Activated T-cell treated with anti-CD3 and anti-CD28 coated beads for 1 hour (primary cell): ENCODE measurements at places on chromosomes 2 and 18.

DNA sequence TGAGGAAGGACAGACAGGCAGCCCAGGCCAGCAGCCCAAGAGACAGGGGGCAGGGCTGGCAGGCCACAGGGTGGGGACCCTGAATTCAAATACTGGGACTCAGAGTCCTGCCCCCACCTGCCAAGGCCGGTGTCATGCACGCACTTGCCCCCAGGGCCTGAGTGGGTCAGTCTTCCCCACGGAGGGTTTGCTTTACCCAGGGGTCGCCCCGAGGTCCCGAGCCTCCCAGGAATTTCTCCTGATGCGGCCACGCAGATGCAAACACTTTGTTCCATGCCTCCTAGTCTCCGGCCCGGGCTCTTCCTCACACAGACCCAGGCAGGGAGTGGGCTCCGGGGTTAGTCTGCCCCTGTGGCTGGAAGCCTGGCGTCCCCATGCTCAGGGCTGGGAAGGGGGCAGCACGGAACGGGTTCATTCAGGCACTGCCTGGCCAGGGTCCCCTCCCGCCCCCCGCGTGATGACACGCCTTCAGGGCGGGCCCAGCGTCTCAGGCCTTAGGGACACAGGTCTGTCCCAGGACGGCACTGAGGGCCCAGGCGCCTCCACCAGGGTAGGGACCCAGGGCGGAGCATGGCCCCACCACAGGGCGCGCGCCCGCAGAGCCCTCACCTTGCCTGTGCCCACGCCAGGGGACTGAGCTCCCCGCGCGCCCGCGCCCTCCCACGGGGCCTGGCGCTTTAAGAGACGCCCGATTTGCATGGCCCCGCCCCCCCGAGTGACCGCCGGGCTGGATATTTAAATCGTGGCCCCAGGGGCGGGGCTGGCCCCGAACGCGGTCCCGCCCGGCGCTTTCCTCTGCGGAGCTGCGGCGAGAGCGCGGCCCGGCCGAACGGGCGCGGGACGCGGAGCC lies at the start of gene SNED1:
Gene SNED1 (plus strand): TSS at position 763 of the 850 bp plus-strand sequence. CDS start 220 bp downstream, outside the sequence.
- DNase-seq: peak; percentile 48

DNA sequence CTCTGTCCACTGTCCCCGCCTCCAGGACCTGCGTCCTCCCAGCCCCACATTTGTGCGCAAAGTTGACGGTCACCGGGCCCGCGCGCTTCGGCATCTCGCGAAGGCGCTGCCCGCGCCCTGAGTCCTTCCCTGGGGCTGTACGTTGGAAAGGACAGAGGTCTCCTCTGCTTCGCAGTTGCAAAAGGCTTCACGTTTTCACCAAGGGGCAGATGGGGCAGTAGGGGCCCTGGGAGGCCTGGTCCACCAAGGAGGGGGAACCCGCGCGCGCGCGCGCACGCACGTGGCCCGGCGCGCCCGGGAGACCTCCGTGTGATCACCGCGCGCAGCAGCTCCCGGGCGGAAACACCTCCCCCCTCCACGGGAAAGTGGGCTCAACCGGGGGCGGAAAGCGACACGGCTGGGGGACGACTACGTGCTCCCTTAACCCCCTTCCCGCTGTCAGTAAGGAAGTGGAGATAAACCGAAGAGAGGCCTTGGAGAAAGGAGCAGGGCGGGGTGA lies 21.9 kb downstream of the TEX44 start:
- DNase-seq: no peak

DNA sequence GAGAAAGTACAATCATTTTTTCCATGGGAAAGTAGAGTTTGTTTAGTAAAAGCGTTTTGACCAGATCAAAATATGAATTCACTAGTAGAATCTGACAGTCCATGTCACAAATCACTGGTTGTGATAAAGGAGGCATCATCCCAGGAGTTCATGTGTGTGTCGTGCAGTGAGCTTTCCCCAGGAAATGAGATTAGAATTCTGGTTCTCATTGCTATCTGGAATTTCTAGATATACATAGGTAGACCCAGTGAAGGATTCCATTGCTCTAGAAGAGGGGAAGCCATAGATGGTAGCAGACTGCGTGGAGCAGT lies 206.6 kb downstream of the NCK2 start:
- DNase-seq: no peak

GRCh38 chr2:223114917-223115316 lies 62.9 kb downstream of the KCNE4 start:
- DNase-seq: no peak

GRCh38 chr2:187382131-187382530 lies 65.9 kb downstream of the CALCRL start:
- DNase-seq: no peak

- DNase-seq: no peak
Observed at GRCh38 chr2:158060835-158061435, 40.7 kb upstream of the UPP2 start.

GRCh38 chr2:133424876-133425275 lies 143.4 kb downstream of the NCKAP5 start:
- DNase-seq: no peak

DNA sequence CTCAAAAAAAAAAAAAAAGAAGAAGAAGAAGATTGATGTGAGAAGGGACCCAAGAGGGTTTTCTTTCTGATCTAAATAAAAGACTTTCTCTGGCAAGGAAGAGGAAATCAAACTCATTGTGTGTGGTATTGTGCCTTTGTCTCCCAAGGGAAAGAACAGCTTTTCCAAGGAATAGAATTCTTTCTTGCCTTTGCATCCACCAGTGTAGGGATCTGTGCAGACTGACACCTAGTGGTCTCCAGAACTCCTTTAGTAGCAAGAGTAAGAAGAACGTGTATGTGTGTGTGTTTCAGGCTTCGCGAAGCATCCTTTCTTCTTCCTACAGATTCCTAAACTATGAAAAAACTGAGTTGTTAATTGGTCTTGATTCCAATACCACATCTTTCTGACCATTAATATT lies 33.5 kb upstream of the CRIM1 start:
- no peak for DNase-seq

DNA sequence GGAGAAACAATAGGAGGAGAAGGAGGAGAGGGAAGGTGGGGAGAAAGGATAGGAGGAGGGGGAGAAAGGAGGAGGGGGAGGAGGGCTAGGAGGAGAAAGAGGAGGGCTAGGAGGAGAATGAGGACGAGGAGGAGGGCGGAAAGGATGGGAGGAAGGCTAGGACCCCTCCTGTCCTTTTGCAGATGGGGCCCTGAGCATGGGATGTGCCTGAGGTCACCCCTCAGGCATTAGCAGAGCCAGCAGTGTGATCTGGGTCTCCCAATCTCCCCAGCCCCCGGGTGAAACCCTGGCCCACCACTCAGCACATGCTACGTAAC lies 601 bp upstream of the ANO7 start:
- DNase-seq: no peak

GRCh38 chr2:215019085-215019484 lies 119.3 kb downstream of the ABCA12 start:
- no peak for DNase-seq

DNA sequence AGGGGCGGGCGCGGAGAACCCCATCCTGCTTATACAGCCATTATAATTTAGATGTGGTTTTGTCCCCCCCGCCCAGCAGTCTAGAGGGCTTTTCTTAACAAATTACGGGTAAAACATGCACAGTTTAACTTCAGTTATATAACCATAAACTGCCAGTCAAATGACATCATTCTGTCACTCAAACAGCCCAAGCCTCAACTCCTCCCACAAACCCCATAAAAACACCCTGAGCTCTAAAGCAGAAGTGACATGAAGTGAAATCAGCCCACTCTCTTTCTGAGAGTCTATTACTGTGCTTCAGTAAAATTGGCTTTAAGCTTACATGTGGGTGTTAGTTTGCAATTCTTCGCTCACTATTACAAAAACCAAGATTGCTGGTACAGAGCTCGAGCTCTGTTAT lies 705.1 kb upstream of the GCFC2 start:
- no peak for DNase-seq

- DNase-seq: no peak
Observed at GRCh38 chr18:35616074-35616473, 34.5 kb downstream of the GALNT1 start.

DNA sequence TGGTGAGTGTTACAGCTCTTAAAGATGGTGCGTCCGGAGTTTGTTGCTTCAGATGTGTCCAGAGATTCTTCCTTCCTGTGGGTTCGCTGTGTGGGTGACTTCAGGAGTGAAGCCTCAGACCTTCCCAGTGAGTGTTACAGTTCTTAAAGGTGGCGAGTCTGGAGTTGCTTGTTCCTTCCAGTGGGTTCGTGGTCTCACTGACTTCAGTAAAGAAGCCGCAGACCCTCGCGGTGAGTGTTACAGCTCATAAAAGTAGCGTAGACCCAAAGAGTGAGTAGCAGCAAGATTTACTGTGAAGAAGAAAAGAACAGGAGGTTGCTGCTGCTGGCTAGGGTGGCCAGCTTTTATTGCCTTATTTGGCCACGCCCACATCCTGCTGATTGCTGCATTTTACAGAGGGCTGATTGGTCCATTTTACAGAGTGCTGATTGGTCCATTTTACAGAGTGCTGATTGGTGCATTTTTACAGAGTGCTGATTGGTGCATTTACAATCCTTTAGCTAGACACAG lies 34.0 kb upstream of the SPTBN1 start:
- DNase-seq: peak; percentile 2

GRCh38 chr2:37300146-37300545 lies 24.5 kb downstream of the PRKD3 start:
- no peak for DNase-seq

DNA sequence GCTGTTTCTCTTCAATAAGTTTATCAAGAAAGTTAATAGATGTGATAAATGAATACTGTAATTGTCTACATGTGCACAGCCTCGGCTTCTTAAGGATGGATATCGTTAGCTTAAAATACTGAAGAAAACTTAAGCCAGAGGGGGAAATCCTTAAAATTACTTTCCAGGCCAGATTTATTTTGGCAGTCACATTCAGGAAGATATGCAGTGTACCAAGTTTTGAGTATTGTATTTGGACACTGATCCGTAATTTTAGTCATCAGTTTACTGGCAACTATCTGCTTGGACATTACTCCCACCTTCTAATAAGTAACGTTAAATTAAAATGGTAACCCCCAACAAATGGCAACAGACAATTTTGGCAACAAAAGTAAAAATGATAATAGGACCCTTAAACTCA lies 770.0 kb upstream of the ZEB2 start:
- no peak for DNase-seq

DNA sequence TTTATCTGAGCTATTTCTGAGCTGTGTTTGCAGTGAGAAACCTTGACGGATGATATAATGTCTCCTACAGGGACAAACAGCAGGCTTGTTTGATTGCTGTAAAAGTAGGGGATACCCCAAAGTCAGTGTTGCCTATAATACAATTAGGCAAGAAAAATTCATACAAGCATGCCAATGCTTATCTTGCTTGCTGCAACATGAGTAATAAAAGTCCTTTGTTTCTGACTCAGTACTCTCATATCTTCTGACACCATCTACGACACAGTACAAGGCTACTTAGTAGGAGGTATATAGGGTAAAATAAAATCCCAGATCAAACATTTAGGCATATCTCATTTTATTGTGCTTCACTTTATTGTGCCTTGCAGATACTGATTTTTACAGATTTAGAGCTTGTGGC lies 33.0 kb downstream of the ERBB4 start:
- no peak for DNase-seq

- no peak for DNase-seq
Observed at GRCh38 chr2:37554155-37554510, 117.3 kb downstream of the CDC42EP3 start.

- no peak for DNase-seq
Observed at GRCh38 chr2:179991344-179991743, 15.8 kb downstream of the CWC22 start.

GRCh38 chr18:70195852-70196434 lies 9.5 kb downstream of the RTTN start:
- DNase-seq: no peak

- no peak for DNase-seq
Observed at GRCh38 chr2:112791019-112791418, 6.7 kb upstream of the IL1A start.

- no peak for DNase-seq
Observed at GRCh38 chr2:168662651-168663208, 139.7 kb upstream of the NOSTRIN start.

- no peak for DNase-seq
Observed at GRCh38 chr2:177728399-177728765, 335.8 kb downstream of the AGPS start.

GRCh38 chr2:12705742-12706141 lies 11.0 kb upstream of the TRIB2 start:
- DNase-seq: no peak

DNA sequence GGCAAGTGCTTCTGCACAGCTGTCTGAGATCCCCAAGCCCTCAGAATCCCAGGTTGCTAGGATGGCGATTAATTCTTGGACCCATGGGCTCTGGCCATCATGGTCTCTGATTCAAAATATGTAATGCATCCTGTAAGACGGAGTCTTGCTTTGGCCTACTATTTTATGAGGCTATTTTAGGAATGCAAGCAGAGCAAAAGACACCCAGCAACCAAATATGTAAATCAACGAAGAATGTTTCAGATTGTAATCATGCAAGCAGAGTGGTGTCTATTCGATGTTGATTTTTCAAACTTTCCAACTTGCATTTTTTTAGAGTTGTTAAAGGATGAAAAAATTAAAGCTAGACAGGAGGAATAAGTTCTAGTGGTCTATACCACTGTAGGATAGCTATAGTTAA lies 154.8 kb downstream of the COL6A3 start:
- DNase-seq: no peak

GRCh38 chr2:39608263-39608575 lies 57.5 kb upstream of the TMEM178A start:
- no peak for DNase-seq

DNA sequence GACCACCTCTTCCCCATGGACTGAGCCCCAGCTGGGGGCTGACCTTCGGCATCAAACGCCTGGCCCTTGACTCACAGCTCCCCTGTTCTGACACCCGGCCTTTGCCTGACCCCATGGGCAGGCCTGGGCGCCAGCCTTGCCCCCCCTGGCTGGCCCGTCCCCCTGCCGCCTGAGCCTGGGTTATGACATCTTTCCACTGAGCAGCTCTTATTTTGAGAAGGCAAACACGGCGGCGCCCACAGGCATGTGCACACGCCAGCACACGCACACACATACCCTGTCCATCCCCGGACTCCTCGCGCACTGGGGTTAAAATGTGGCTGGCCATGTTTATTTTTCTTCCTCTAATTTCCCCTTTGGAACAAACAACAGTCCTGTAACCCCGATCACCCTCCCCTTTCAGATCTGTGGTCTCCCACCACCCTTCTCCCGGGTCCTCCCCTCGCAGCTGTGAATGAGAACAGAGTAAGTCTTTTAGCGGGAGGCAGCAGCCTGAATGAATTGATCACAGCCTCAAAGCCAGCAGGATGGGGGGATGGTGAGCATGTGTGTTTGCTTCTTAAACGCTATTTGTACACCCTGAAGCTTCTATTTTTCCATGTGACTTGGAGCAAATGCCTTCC lies 11.8 kb upstream of the ATOH8 start:
- no peak for DNase-seq

- no peak for DNase-seq
Observed at GRCh38 chr2:46816846-46817726, 98.5 kb downstream of the MCFD2 start.
